Activated B cell treated with CpG ODN at 0.5 μM for 24 hours (primary cell): ENCODE measurements at places on chromosomes 7 and 10. TPM values are rescaled to one million over a fixed set of nuclear protein-coding genes. Genes with fewer than 3 reads are reported as not detected.

The HABP2 gene
- not detected in 2 replicates for total RNA-seq

GRCh38 chr7:113774182-113774807 lies 144.5 kb downstream of the PPP1R3A start:
- no peak for DNase-seq

The MMRN2 gene
- 0.27 and 0.29 TPM in 2 replicates for total RNA-seq

The ATP6V0A4 gene
- total RNA-seq: not detected in 2 replicates

- DNase-seq: no peak
These were observed 148.4 kb downstream of the CPEB3 start for GRCh38 chr10:92142512-92142911.

DNA sequence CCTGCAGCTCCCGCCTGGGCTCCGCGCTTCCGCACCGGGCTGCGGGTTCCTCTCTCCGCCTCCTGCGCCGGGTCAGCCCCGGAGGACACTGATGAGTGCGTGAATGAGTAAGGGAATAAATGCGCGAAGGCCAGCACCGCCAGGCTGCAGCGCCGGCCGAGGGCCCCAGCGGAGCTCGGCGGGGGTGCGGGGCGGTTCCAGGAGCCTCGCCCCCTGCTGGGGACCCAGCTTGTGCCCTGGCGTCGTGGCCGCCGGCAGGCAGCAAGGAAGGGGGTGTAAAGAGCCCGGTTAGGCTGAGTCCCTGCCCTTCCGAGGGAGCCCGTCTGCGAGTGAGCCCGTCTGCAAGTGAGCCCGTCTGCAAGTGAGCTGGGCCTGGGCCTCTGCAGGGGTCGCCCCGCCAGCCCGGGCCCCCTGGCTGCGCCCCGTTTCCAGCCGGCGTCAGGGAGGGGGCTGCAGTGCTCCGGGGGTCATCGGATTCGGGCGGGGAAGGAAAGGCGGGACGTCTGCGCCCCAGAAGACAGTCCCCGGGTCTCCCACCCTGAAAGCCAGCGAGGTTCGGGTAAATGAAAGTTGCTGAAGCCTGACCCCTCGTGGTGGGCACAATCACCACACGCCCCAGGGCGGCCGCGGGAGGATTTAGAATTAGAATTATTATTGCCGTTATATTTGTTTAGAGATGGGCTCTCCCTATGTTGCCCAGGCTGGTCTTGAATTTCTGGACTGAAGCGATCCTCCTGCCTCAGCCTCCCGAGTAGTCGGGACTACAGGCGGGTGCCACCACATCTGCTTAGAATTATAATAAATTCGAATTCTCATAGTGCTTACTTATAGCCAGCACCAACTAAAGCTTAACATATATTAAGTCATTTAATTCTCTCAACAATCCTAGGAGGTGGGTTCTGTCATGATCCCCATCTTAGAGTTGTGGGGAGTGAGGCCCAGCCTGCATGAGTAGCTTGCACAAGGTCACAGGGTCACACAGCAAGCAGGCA lies 8.6 kb upstream of the CRYGN start:
- peak; percentile 70 for DNase-seq

- no peak for DNase-seq
These were observed 80.2 kb upstream of the NEBL start for GRCh38 chr10:20977300-20977699.

GRCh38 chr10:36597756-36598320 lies 527.6 kb upstream of the ANKRD30A start:
- no peak for DNase-seq

DNA sequence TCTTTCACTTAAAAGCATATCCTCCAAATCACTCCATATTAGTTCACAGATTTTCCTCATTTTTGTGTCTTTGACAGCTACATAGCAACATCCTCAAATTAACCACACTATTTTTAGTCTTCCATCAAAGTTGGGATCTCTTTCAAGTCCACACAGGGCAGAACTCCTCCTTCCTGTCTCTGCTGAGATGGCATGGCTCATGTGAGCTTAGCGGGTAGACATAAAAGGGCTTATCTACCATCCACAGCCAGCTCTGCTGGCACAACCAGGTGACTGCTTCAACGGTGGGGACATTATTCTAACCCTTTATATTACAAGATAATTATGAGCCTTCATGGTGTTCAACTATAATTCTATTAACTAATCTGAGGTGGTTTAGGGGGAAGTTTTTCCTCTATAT lies 35.5 kb downstream of the ICA1 start:
- no peak for DNase-seq

- no peak for DNase-seq
These were observed 76.0 kb upstream of the RET start for GRCh38 chr10:43000651-43001426.
